AML-193 (cell line): ENCODE measurements at places on chromosomes 6 and 20.

GRCh38 chr6:34772940-34773339 lies 15.6 kb downstream of the SNRPC start:
- no peak for DNase-seq

DNA sequence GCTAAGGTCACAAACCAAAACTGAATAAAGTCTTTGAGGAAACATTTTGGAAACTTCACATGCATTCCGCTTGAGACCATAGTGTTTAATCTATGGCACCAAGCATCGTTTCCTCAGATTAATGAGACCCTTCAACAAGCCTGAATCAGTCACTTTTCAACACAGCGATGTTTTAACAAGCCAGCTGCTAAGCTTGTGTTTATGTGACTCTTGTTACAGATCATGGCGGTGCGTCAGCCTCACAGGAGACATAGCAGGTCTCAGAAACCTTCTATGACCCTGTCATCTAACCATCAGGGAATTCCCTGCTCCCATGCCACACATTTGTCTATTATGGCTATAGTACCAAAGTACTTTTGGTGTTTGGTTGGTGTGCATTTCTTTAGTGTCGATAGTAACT lies 57.2 kb downstream of the MTFR2 start:
- DNase-seq: no peak

- DNase-seq: no peak
These were observed 183.9 kb upstream of the JARID2 start for GRCh38 chr6:15061908-15062515.

DNA sequence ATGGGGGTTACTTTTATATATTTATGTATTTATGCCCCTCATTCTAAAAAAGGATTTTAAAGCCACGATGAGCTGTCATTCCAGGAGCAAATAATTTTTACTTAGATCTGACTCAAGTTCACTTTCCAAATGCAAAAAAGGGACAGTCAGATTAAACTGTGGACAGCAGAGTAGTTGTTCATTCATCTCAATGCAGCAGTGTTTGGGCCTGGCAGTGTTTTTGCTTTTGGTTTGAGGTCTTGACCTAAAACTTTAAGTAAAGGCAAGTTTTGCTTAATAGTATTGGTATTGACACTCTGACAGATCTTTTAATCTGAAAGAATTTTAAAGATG lies 13.9 kb downstream of the JARID2 start:
- DNase-seq: no peak
